WTC11 (cell line): ENCODE measurements at places on chromosomes 3 and 15. TPM values are rescaled to one million over a fixed set of nuclear protein-coding genes. Genes with fewer than 3 reads are reported as not detected.

GRCh38 chr3:108518895-108519294 is 8.5 kb upstream of the MYH15 start:
- no peaks in the 10 kb centered on the region for H3K27me3 ChIP-seq
- peaks cover 2% of the 10 kb centered on the region; the same call in 1 of the 2 replicates for H3K4me1 ChIP-seq

GRCh38 chr3:157061265-157061664 is 98.7 kb downstream of the CCNL1 start:
- H3K4me3 ChIP-seq = no peak overlapping the region
- peaks cover 26% of the 10 kb centered on the region for H3K27me3 ChIP-seq
- H3K36me3 ChIP-seq = no peaks in the 10 kb centered on the region

DNA sequence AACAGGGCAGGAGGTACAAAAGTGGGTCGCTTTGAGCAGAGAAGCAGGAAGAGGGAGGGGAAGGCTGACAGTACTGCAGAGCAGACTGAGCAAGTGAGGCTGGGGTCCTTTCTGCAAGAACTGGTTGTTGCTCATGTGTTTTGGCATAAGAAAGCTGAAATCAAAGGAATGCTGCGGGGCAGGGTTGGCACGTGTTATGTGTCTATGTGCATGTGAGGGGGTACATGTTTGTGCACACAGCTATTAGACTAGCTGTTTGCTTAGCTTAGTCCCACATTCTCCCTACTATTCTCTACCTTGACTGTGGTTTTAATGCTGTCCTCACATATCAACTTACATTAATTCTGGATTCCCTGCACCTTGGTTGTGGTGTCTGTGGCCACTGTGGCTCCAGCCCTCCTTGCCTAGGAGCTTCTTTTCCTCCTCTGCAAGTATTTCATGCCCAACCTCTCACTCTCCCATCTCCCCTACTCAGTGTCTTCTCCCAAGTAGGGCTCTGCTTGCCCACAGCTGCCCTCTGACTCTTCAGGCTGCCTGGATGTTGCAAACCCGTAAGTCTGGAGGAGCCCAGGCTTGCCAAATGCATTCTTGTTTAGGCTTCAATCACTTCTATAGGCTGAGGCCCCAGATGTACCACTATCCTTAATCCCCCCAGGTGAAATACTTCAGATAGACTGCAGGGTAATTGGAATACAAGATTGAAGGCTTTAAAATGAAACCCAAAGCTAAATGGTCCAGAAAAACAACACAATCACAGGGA is 4.8 kb downstream of the TAGLN3 start:
- peaks cover 52% of the 10 kb centered on the region for H3K27me3 ChIP-seq
- peaks cover 3% of the 10 kb centered on the region; the same call in 1 of the 2 replicates for H3K36me3 ChIP-seq
- peaks cover 20% of the 10 kb centered on the region for H3K4me1 ChIP-seq
- H3K27ac ChIP-seq = no peak overlapping the region
- DNase-seq = no peak

- 0 out of 2 replicates have a peak, but pooled peaks cover 2% of the 10 kb centered on the region for H3K36me3 ChIP-seq
- no peak for DNase-seq
- peaks cover 4% of the 10 kb centered on the region; the same call in 1 of the 2 replicates for H3K4me1 ChIP-seq
These were observed 22.0 kb upstream of the RBSN start for GRCh38 chr3:15120986-15121385.

DNA sequence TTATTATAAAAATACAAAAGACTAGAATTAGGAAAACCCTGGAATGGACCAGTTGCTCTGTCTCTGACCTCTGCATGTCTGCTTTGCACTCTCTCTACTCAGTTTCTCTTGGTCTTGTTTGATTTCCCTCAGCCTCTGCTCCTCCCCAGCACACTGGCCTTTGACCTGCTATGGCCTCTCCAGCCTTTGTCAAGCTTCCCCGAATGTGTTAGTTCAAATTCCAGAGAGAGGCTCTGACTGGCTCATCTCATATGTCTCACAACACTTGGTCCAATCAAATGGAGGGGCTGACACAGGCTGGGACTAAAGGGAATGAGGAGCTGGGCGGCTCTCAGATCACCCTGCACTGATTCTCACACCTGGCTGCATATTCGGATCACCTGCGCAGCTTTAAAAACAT is 52.4 kb upstream of the CMTM8 start:
- H3K4me3 ChIP-seq = no peak overlapping the region
- H3K27me3 ChIP-seq = no peaks in the 10 kb centered on the region
- H3K27ac ChIP-seq = peak overlapping the region; percentile 74; the same call in 1 of the 2 replicates
- DNase-seq = no peak
- H3K36me3 ChIP-seq = no peaks in the 10 kb centered on the region
- H3K4me1 ChIP-seq = peaks cover 16% of the 10 kb centered on the region

GRCh38 chr3:15272426-15273196 is 59.8 kb downstream of the SH3BP5 start:
- no peaks in the 10 kb centered on the region; the same call in 1 of the 2 replicates for H3K27me3 ChIP-seq
- no peak overlapping the region for H3K27ac ChIP-seq
- H3K4me3 ChIP-seq = no peak overlapping the region
- H3K36me3 ChIP-seq = no peaks in the 10 kb centered on the region
- DNase-seq = peak; percentile 27

DNA sequence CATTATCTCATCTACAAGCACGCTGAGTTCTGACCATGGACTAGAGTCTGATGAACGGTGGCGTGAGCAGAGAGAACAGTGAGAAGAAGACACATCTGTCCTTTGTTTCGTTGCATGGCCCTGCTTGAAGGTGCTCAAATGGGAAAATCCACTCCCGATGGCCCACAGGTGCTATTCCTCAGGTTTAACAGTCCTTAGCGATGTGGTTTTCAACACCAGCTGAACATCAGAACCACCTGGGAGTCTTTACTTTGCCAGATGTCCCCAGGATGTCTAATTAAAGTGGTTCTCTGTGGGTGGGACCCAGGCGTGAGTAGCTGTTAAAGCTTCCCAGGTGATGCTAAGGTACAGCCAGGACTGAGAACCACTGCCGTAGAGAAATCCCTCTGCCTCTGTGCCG is 13.0 kb downstream of the ADAMTS17 start:
- no peak for DNase-seq
- no peaks in the 10 kb centered on the region for H3K36me3 ChIP-seq
- no peak overlapping the region for H3K4me3 ChIP-seq
- no peaks in the 10 kb centered on the region for H3K27me3 ChIP-seq

DNA sequence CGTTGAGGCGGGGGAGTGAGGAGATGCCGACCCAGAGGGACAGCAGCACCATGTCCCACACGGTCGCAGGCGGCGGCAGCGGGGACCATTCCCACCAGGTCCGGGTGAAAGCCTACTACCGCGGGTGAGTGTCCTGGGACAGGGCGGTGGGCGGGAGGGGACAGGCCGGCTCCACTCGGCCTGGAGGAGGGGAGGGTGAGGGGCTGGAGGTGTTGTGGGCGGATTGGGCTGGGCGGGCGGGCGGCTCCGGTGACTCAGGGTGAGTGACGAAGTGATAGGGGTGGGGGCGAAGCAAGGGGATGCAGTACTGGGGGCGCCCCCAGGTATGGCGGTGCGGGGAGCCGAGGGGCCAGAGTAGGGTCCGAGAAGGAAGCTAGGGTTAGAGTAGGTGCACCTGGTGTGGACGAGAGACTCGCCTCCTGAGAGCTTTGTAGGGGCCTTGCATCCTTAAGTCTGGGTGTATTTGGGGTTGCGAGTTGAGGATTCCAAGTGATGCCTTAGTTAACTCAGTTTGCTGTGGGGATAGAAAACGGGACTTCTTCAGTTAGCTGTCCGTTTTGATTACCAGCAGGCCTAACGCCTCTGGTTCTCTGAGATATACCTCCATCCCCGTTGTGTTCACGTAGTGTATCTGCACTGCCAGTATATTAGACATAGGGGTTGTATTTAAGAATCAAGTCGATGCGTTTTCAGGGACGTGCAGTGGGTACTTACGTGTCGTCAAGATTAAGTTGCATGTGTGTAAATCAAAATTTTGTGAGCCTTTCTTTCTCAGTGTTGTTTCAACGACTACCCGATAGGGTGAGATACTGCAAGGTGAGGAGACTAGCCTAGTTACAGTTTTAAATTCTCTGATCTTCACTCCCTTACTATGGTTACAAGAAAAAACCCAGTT is 670 bp downstream of the PRKCI start:
- no peaks in the 10 kb centered on the region for H3K27me3 ChIP-seq
- peak overlapping the region; percentile 93 for H3K4me3 ChIP-seq
- H3K27ac ChIP-seq = peak overlapping the region; percentile 95
- peak; percentile 61 for DNase-seq
- H3K4me1 ChIP-seq = peaks cover 36% of the 10 kb centered on the region

GRCh38 chr3:14439501-14440167 is 37.2 kb downstream of the SLC6A6 start:
- DNase-seq = no peak
- H3K36me3 ChIP-seq = peaks cover 11% of the 10 kb centered on the region
- H3K27ac ChIP-seq = peak overlapping the region; percentile 73
- peaks cover 41% of the 10 kb centered on the region for H3K4me1 ChIP-seq

- DNase-seq = peak; percentile 18
- no peak overlapping the region for H3K27ac ChIP-seq
- H3K27me3 ChIP-seq = no peaks in the 10 kb centered on the region
- H3K36me3 ChIP-seq = no peaks in the 10 kb centered on the region
- no peaks in the 10 kb centered on the region for H3K4me1 ChIP-seq
These were observed 138.0 kb downstream of the FBN1 start for GRCh38 chr15:48507416-48508065.

GRCh38 chr15:48929661-48930060 is 34.1 kb downstream of the SHC4 start:
- no peaks in the 10 kb centered on the region for H3K36me3 ChIP-seq
- DNase-seq = no peak
- H3K27ac ChIP-seq = no peak overlapping the region
- H3K27me3 ChIP-seq = no peaks in the 10 kb centered on the region
- H3K4me1 ChIP-seq = peaks cover 2% of the 10 kb centered on the region; the same call in 1 of the 2 replicates

- H3K27me3 ChIP-seq = no peaks in the 10 kb centered on the region
- H3K36me3 ChIP-seq = peaks cover 17% of the 10 kb centered on the region
- no peak overlapping the region for H3K27ac ChIP-seq
- no peak for DNase-seq
- H3K4me1 ChIP-seq = peaks cover 4% of the 10 kb centered on the region
These were observed 1271.0 kb downstream of the NSUN3 start for GRCh38 chr3:95333826-95334225.

- H3K27me3 ChIP-seq = no peaks in the 10 kb centered on the region
- peaks cover 55% of the 10 kb centered on the region for H3K4me1 ChIP-seq
- peak overlapping the region; percentile 84 for H3K27ac ChIP-seq
These were observed 1.4 kb downstream of the MFGE8 start for GRCh38 chr15:88911766-88912118.

DNA sequence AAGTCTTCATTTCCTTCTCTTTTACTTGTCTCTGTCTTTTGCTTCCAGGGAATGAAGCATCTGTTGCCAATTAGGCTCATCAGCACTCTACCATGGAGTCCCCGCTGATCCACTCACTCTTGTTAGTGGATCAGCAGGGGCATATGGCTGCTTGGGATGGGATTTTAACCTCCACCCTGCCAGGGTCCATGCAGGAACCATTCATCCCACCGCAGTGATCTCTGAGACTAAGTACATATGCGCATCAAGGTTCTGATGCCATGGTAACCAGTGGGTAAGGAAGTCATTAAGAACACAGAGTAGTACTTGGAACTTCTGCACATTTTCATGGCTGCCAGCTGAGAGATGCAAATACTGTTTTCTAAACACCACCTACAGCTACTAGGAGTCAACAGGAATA is 374.0 kb upstream of the ALCAM start:
- no peaks in the 10 kb centered on the region for H3K27me3 ChIP-seq
- H3K36me3 ChIP-seq = 0 out of 2 replicates have a peak, but pooled peaks cover under 1% of the 10 kb centered on the region
- peak overlapping the region; percentile 44; the same call in 1 of the 2 replicates for H3K27ac ChIP-seq
- H3K4me3 ChIP-seq = no peak overlapping the region
- DNase-seq = no peak

GRCh38 chr3:123488645-123489347 is 39.9 kb upstream of the ADCY5 start:
- H3K4me3 ChIP-seq = no peak overlapping the region
- H3K27me3 ChIP-seq = no peaks in the 10 kb centered on the region; the same call in 1 of the 2 replicates
- no peaks in the 10 kb centered on the region for H3K4me1 ChIP-seq
- no peak overlapping the region for H3K27ac ChIP-seq
- no peak for DNase-seq

GRCh38 chr15:74847432-74847831 is 4.5 kb upstream of the ULK3 start:
- no peak overlapping the region for H3K4me3 ChIP-seq
- no peaks in the 10 kb centered on the region for H3K27me3 ChIP-seq
- H3K4me1 ChIP-seq = peaks cover 5% of the 10 kb centered on the region
- peaks cover 12% of the 10 kb centered on the region for H3K36me3 ChIP-seq
- DNase-seq = no peak
- H3K27ac ChIP-seq = no peak overlapping the region

DNA sequence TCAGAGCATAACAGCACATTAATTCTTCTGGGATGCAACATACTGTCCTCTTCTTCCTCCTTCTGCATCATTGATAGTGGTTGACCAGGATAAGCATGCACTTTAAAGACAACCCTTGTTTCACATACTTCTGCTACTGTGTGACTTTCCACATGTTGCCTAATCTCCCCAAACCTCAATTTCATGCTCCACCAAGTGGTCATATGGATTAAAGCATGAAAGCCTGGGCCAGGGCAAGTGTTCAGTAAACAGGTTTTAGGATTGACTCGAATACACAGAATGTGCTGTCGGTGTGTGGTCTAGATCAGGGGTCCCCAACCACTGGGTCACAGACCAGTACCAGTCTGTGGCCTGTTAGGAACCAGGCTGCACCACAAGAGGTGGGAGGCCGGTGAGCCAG is 22.5 kb upstream of the BFSP2 start:
- H3K36me3 ChIP-seq = no peaks in the 10 kb centered on the region
- no peak overlapping the region for H3K4me3 ChIP-seq
- DNase-seq = no peak
- H3K27ac ChIP-seq = no peak overlapping the region
- no peaks in the 10 kb centered on the region for H3K27me3 ChIP-seq

- no peaks in the 10 kb centered on the region for H3K27me3 ChIP-seq
- no peak for DNase-seq
- peaks cover 75% of the 10 kb centered on the region for H3K36me3 ChIP-seq
- H3K27ac ChIP-seq = peak overlapping the region; percentile 63; the same call in 1 of the 2 replicates
- no peak overlapping the region for H3K4me3 ChIP-seq
These were observed 93.0 kb downstream of the PGPEP1L start for GRCh38 chr15:98914626-98915025.

DNA sequence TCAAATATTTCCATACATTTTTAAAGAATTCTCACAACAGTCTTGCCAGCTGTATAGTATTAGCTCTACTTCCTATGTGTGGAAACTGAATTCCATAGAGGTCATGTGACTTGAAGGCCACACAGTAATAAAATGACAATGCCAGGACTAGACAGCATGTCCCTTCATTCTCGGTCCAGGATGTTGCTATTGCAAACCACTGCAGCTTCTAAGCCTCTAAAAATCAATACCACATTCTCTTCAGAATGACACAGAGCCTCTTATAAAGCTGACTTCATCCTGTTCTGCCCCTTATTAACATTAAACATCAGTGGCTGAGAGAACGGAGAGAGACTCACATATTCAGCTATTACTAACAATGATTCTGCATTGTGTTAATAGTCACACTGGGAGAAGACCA is 240.3 kb upstream of the PEX5L start:
- no peak overlapping the region for H3K27ac ChIP-seq
- no peak overlapping the region for H3K4me3 ChIP-seq
- H3K27me3 ChIP-seq = no peaks in the 10 kb centered on the region
- peaks cover 19% of the 10 kb centered on the region for H3K4me1 ChIP-seq
- H3K36me3 ChIP-seq = no peaks in the 10 kb centered on the region

- no peak for DNase-seq
- no peak overlapping the region for H3K4me3 ChIP-seq
- H3K27ac ChIP-seq = no peak overlapping the region
- H3K36me3 ChIP-seq = no peaks in the 10 kb centered on the region
These were observed 23.8 kb downstream of the MEX3B start for GRCh38 chr15:82021992-82022391.

The PLEKHO2 gene
- total RNA-seq = 21.6 to 22.1 TPM (median 21.9 TPM) in 3 replicates

The GCNT3 gene
- 0.07 to 0.20 TPM (median 0.11 TPM) in 3 replicates for total RNA-seq

The KBTBD13 gene
- 0.05 TPM in 1 of 3 replicates, not detected in the others for total RNA-seq

The CALML4 gene
- total RNA-seq = 8.9 to 10.1 TPM (median 9.8 TPM) in 3 replicates

The IL17RE gene
- total RNA-seq = 3.0 to 4.2 TPM (median 4.0 TPM) in 3 replicates

The GADL1 gene
- 0.05 to 0.18 TPM (median 0.15 TPM) in 3 replicates for total RNA-seq

The BOC gene
- 6.6 to 8.0 TPM (median 7.2 TPM) in 3 replicates for total RNA-seq

The SLC24A5 gene
- not detected in 3 replicates for total RNA-seq

The JMJD7 gene
- 14.8 to 19.9 TPM (median 18.2 TPM) in 3 replicates for total RNA-seq
